ENCODE measurements at places on chromosomes 1 and 21. TPM values are rescaled to one million over a fixed set of nuclear protein-coding genes. Genes with fewer than 3 reads are reported as not detected.
A peak's percentile ranks its signal among the peaks of the same experiment; 100 is the strongest.

DNA sequence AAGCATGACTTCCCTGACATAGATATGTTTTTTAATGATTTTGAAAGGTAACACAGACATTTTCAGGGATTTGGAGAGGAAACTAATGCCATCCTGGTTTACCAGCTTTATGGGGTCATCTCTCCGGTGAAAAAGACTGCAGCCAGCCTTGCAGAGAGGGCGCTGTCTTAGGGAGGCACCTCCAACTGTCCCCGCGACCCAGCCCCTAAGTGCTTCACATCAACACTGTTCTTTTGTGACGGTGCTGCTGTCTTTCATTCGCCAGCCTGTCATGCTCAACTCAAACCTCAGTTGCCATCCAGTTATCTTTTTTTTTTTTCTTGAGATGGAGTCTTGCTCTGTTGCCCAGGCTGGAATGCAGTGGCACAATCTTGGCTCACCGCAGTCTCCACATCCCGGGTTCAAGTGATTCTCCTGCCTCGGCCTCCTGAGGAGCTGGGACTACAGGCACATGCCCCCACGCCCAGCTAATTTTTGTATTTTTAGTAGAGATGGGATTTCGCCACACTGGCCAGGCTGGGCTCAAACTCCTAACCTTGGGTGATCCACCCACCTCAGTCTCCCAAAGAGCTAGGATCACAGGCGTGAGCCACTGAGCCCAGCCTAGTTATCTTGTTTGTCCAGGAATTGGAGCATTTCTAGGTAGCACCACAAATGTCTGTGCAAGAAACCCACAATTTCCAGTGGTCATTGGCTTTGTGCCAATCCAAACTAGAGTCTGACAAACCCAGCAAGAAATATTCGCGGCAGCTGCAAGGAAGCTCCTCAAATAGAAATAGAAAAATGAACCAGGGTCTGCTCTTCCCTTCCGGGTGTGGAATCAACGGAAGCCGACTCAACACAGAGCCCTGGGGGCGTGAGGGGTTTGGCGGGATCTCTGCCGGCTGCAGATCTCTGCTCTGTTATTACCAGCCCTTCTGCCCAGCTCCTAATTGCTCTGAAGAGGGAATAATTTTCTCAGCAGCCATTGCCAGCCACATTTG is 24.2 kb downstream of the PDE9A start:
- peak; percentile 62 for DNase-seq

- peak; percentile 33 for DNase-seq
Observed at GRCh38 chr1:207021139-207021861, 11.3 kb downstream of the C1orf116 start.

DNA sequence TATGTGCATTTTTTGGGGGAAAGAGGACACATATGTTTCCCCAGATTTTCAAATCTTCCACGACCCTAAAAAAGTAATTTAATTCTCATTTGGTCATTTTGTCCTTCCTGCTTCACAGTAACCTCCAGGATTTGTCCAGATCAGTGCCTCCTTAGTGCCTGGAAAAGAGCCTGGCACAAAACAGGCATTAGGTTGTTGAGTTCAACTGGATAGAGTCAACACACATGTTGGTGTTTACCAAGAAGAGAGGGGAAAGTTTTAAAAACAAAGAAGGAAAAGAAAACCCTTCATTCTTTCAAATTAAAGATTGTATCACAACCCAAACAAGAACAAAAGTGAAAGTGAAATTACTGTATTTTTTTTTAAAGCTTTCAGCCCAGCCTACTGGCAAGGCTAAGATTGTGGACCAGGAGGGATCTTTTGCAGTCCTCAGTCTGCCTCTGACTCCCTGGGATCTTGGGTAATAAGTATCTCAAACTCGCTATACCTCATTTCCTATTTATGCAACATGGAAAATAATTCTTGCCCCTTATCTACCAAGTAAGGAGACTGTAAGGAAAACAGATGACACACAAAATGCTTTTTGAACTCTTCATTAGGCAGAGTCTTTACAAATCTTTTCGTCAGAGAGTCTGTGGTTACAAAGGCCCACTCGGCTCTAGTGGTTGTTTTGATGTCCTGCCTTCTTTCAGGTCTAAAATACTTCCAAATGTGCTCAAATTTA is 57.8 kb downstream of the ZNF281 start:
- peak; percentile 28 for DNase-seq

- DNase-seq: no peak
Observed at GRCh38 chr1:36154765-36155407, 1.1 kb upstream of the MAP7D1 start.

DNA sequence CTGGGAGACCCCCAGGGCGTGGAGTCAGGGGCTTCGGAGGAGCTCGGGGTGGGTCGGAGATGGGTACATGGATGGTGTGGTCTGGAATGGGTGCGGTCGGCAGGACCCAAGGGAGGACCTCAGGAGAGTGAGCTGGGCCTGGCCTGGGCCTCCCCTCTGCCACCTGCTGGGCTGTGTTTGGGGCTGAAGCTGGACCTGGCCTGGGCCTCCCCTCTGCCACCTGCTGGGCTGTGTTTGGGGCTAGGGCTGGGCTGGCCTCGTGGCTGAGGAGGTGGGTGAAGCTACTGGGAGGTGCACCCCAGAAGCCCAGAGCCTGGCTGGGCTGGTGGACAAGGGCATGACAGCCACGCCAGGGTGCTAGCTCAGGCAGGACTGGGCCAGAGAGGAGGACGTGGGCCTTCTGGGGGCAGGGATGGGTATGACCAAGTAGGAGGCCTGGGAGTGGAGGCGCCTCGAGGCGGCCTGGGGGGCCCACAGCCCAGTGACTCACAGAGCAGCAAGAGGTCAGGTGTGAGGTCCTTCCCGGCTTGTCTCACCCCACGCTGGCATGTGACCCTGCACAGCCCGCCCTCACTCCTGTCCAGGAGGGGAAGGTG is 14.5 kb downstream of the SAMD11 start:
- DNase-seq: peak; percentile 58

DNA sequence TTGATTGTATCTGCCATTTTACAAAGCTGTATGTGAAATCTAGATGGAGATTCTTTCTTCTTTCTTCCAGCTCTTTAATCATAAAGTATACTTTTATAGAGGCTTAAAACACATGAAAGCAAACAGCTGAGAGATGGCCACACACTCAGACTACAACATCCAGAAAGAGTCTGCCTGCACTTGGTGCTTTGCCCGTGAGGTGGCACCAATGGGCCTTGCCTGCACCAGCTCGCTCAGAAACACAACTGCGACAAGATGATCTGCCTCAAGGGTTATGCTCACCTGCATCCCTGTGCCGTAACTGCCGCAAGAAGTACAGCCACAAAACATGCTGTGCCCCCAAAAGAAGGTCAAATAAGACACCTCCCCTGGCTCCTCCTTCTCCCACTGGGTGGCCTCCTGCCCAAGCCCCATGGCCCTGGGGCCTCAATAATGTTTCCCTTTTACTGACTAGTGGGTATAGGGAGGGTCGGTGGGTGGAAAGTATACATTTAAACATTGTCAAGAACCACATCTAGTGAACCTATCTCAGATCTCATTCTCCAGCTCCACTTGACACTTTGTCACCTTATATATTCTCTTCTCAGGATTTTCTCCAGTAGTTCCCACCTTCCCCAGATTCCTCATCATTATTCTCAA is 66.7 kb upstream of the ANGPTL3 start:
- peak; percentile 63 for DNase-seq

GRCh38 chr1:235047331-235047871 is 81.2 kb downstream of the TOMM20 start:
- no peak for DNase-seq

GRCh38 chr1:18646091-18646785 is 15.6 kb downstream of the PAX7 start:
- no peak for DNase-seq

- DNase-seq: no peak
Observed at GRCh38 chr1:233608988-233609387, 4.9 kb upstream of the KCNK1 start.

DNA sequence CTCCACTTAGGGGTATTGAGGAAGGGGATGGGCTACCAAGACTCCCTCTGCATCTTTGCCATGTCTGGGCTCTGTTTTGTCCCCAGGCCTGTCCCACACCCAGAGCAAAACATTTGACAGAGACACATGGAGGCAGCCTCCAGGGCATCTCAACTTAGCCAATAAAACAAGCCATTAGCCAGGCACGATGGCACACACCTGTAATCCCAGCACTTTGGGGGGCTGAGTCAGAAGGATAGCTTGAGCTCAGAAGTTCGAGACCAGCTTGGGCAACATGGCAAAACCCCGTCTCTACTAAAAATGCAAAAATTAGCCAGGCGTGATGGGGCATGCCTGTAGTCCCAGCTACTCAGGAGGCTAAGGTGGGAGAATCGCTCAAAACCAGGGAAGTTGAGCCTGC is 120.3 kb upstream of the IPO9 start:
- no peak for DNase-seq

- DNase-seq: no peak
Observed at GRCh38 chr1:35431173-35431599, 126.0 kb downstream of the KIAA0319L start.

- no peak for DNase-seq
Observed at GRCh38 chr1:6703016-6703415, 1.4 kb upstream of the DNAJC11 start.

DNA sequence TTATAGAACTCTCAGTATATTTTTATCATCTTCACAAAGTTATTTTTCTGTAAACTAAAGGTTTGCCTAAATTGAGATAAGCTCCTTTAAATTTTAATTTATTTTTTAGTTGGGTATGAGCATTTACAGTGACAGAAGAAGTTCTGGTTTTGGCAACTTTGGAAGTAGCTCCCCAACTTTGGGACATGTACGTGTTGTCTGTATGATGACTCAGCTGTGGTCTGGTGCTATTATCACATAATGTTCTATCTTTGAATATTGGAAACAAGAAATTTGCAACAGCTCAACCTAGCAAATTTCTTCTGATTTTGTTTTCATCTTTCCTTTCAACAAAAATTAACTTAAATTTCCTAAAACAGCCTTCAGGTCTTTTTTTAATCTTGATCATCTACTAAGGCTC is 46.6 kb upstream of the C1orf105 start:
- DNase-seq: peak; percentile 9

GRCh38 chr1:89277725-89278124 is 5.1 kb upstream of the GBP5 start:
- no peak for DNase-seq

- DNase-seq: peak; percentile 66
Observed at GRCh38 chr1:21932127-21932526, 5.0 kb downstream of the HSPG2 start.

- no peak for DNase-seq
Observed at GRCh38 chr1:241847540-241847795, 536 bp upstream of the EXO1 start.

- no peak for DNase-seq
Observed at GRCh38 chr1:214720561-214720960, 117.6 kb downstream of the CENPF start.

Gene PADI2
- total RNA-seq: 0.22 TPM

Gene SYTL1
- not detected for total RNA-seq

Gene BTG2
- 22.4 TPM for total RNA-seq
